Umbilical cord (tissue), 2 donors: ENCODE measurements at places on chromosomes 11 and 22. TPM values are rescaled to one million over a fixed set of nuclear protein-coding genes. Genes with fewer than 3 reads are reported as not detected.

Gene DEPDC7
- total RNA-seq = 6.5 TPM

Gene GSTT2B
- total RNA-seq = 7.2 TPM

Gene TOM1
- 53.0 TPM for total RNA-seq

Gene PHOX2A
- 1.2 TPM for total RNA-seq

Gene ELFN2
- total RNA-seq = 0.24 TPM

- no peak for DNase-seq
Observed at GRCh38 chr11:86144846-86145245, 76.0 kb upstream of the PICALM start.

DNA sequence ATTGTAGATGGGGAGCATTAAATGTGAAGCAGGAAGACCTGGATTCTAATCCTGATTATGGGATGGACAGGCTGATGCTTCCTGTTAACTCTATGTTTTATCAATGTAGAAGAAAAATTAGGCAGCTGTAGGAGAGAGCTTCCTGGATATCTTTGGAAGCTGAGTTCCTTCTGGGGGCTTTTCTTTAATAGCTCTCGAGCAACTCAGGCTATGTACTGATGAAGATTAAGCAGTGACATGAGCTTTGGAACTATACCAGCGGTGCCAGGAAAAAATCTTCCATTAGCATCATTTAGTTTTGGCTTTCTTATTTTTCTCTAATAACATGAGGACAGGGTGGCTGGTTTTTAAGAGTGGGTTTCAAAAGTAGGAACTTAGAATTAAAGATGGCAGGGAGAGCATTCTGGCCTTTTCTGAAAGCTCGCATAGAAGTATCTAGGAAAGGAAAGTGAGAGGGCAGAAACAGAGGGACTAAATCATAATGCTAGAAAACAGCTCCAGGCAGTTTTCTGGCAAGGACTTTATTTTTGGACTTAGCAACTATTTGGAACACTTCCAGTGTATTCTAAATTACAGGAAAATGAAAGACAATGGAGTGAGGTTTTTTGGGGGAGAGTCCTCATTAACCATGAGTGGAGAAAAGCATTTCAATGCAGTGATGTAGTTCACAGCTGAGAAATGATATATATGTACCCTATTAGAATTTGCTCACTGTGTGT is 69.2 kb upstream of the RRM1 start:
- peak; percentile 81 for DNase-seq

- no peak for DNase-seq
Observed at GRCh38 chr22:46147471-46148267, 2.7 kb upstream of the PPARA start.

- no peak for DNase-seq
Observed at GRCh38 chr11:63499874-63500273, 6.0 kb upstream of the LGALS12 start.

GRCh38 chr22:47794851-47795250 is 1032.4 kb downstream of the TBC1D22A start:
- no peak for DNase-seq

GRCh38 chr11:118908901-118909618 is 16.7 kb downstream of the BCL9L start:
- peak; percentile 97 for DNase-seq

DNA sequence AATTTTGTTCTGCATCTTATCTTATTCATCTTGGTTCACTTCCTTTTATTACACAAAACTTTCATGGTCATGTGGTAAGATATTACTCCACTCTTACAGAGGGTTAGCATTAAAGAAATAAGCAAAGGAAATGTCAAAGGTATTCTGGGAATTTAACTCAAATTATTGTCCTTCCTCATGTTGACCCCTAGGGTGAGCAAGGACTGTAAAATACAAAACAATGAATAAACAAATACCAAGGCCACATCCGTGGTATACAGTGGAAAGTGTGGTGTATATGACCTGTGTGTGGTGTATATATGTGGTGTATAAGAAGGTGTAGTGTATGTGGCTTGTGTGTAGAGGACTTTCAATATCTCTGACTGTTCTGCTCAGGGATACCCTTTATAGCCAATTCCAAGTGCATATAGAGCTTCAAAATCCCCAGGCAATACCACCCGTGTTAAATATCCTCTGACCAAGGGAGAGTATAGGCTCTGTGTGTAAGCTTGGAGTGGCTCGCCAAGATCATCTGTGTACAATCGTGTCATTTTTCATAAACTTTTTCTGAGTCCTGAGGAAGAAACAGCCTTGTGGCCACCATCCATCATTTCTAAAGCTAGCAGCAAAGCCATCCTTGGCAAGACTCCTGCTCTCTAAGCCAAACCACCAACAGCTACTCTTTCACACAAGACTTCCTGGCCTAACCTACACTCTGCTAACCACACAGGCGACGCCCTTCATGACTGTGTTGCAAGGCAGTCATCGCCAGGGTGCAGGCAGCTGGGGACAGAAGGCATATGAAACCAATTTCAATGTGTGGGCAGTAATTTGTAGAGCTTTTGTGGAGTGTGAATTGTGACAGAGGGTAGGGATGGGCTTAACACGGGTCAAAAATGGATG is 548.0 kb downstream of the ETS1 start:
- DNase-seq = peak; percentile 10

DNA sequence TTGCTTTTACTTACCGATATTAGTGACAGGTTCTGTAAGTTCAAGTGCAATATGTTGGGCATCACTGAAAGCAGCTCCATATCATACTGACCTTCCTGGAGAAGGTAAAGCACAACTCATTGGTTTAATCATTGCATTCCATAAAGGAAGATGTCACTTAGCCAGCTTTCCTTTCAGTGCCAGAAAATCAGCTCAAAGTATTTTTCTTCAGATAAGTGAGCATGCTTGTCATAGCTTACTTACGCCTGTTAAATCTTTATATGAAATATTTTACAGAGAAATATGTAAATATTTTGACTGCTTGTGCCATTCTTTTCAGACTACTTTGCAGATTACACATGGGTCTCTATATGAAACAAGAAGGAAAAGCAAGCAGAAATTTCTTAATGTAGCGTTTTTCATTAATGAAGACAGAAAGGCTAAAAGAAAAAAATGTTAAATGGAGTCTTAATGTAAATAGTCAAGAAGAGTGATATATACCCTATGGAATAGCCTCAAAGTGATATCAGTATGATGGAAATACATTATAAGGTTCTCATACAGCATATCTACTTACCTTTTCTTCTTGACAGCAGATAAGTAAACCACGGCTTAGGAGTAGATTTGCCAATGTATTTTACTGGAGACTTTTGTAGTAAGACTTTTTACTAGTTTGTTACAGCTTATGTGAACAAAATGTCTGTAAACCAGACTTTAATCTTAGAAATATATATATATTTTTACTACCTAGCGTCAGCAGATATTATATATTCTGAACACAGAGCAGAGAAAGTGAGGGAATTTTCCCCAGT is 649.7 kb downstream of the METTL15 start:
- peak; percentile 85 for DNase-seq

- no peak for DNase-seq
Observed at GRCh38 chr11:131684111-131685060, 314.0 kb downstream of the NTM start.

DNA sequence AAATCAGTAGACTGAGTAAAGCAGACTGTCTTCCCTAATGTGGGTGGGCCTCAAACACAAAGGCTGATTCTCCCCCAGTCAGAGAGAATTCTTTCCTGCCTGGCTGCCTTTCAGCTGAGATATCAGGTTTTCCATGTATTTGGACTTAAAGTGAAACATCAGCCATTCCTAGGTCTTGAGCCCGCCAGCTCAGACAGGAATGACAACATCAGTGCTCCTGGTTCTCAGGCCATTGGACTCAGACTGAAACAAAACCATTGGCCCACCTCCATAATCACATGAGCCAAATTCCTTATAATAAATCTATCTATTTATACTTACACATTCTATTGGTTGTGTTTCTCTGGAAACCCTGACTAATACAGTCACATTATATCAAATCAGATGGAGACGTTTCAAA is 56.7 kb upstream of the CLPB start:
- peak; percentile 55 for DNase-seq

- DNase-seq = no peak
Observed at GRCh38 chr11:5336331-5336730, 7.0 kb downstream of the OR51B5 start.

GRCh38 chr11:116729501-116730240 is 43.1 kb downstream of the BUD13 start:
- DNase-seq = no peak

DNA sequence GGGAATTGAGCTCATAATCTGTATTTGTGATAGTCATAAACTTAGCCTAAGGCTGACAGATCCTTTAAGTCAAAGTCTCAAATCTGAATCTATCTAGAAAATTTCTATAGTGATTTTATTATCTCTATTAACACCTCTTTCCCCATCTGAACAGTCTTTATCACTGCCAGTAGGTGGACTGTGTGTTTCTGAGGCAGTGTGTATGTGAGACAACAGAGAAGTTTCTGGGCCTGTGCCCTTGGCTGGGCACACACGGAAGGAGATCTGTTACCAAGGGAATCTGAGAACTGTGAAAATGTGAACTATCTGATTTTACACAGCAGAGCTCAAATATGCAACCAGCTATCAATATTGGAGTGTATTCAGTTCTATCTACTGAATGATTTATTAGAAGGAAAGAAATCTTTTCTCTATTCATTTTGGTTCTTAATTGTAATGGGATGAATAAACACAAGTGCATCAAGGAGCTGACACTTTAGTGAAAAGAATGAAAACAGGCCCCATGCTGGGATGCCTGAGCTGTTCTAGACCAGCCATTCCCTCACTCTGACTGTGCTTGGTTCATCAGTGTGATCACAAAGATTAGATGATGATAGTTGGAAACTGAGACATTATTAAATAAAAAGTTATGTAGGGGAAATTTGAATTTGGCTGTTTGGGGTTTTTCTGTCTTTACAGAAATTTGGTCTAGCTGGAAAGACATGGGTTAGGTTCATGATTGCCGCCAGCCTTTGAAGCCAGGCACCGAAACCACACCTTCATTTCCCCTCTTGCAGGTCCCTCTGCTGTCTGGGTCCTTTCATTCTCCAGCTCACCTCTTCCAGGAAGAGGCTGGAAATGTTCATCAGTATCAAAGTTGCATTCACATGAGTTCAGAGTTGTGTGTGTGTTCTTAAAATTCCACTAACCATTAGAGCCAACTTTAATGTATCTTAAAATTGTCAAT is 68.1 kb downstream of the LIF start:
- no peak for DNase-seq

DNA sequence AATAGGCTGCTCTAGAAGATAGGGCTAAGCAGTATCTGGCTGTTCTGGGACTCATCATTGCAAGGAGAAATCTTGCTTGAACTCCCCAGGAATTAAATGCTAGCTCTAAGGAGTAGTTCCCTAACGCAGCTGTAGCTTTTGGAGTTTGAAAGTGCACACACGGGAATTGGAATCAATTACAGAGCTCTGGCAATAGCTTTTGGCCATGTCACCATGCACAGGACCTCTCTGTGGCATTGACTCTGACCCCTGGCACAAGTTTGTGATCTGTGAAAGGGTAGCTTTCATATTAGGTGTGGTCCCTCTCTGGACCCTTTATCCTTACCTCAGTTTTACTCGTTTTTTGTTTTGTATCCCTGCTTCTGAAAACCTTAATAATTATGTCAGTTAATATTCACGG is 121.6 kb downstream of the FAT3 start:
- peak; percentile 23 for DNase-seq

DNA sequence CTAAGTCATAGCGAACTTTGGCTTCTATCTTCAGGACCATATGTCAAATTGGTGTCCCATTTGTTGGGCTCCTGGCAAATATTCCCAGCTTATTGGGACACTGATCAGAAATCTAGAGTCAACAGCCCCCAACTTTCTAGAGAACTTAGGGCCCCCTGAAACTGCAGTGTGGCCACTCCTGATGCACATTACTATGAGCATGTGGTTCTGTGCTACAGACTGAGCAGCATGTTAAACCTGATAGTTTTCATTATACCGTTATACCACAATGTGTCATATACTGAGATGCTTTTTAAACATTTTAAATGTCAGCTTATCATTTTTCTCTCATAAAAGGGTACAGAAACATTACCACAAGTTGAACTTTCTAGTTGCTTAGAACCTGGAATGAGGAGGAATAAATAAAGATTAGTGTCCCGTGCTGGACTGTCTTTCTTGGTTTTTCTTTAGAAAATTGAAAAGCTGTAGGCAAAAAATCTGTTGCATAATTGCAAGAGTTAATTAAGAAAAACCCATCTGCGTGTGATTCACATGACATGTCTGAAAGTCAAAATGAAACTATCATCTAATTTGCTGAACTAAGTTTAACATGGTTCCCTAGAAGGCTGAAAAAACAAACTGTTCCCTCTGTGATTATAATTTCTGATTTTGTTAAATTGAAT is 16.4 kb upstream of the CTSC start:
- DNase-seq = no peak

- DNase-seq = no peak
Observed at GRCh38 chr11:62452261-62452660, 33.4 kb downstream of the SCGB1A1 start.

DNA sequence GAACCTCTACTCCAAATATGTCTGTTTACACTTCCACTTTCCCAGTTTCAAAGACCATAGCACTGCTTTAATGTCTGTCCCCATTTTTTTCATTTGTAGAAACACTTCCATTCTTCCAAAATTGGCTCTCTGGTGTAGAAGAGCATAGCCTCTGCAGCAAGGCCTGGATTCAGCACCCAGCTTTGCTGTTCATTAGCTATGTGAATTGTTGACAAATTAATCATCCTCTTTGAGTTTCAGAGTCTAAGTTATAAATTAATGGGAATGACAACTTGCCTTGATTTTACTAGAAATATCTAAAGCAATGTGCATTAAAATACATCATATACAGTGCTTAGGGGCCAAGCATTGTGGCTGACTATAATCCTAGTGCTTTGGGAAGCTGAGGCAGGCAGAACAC is 22.4 kb downstream of the GRIA4 start:
- DNase-seq = no peak

- DNase-seq = peak; percentile 93
Observed at GRCh38 chr22:38923463-38924346, 33.7 kb upstream of the APOBEC3A start.

DNA sequence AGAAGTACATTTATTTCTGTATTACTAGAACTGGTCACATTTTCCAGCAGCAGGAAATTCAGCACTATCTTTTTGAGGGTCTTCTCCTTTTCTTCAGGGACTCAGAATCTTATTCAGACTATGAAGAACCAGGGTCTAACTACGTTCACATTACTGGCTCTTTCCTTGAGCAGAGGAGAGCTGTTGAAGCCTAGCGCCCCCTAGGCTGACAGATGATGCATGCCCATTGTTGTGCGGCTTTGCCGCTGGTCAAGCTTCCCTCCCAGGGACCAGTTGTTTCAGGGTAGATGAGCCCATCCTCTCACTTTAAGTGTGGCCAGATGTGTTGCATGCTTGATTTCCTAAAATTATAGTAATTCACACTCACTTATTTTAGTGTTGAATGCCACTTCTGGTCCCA is 168.2 kb upstream of the PDGFD start:
- no peak for DNase-seq

DNA sequence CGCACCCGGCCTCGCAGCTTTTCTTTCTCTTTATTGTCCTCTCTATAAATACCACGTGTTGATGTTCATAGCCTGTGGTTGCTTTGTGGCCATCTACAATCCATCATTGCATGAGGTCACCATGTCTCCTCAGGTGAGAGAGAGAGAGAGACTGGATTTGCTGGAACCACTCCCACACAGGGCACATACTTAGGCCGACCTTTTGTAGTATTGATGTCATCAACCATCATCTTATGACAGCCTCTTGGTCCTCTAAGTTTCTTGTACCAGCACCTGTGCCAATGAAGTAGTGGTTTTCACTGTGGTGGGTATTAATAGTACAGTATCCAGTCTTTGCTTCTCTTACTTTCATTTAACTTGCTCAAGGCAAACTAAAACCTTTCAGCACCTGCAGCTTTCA is 22.8 kb upstream of the P2RY6 start:
- DNase-seq = no peak
